Globus pallidus (tissue), 1 donor: ENCODE measurements at places on chromosomes 12 and 14.

- no peak for DNase-seq
Measured at GRCh38 chr12:98504368-98504617, 11.1 kb upstream of the TMPO start.

- no peak for DNase-seq
Measured at GRCh38 chr12:95328708-95329107, 111.1 kb downstream of the VEZT start.

GRCh38 chr14:29461506-29461905 is 466.1 kb downstream of the PRKD1 start:
- DNase-seq: no peak

- DNase-seq: no peak
Measured at GRCh38 chr12:93812626-93813025, 135.5 kb downstream of the CRADD start.

DNA sequence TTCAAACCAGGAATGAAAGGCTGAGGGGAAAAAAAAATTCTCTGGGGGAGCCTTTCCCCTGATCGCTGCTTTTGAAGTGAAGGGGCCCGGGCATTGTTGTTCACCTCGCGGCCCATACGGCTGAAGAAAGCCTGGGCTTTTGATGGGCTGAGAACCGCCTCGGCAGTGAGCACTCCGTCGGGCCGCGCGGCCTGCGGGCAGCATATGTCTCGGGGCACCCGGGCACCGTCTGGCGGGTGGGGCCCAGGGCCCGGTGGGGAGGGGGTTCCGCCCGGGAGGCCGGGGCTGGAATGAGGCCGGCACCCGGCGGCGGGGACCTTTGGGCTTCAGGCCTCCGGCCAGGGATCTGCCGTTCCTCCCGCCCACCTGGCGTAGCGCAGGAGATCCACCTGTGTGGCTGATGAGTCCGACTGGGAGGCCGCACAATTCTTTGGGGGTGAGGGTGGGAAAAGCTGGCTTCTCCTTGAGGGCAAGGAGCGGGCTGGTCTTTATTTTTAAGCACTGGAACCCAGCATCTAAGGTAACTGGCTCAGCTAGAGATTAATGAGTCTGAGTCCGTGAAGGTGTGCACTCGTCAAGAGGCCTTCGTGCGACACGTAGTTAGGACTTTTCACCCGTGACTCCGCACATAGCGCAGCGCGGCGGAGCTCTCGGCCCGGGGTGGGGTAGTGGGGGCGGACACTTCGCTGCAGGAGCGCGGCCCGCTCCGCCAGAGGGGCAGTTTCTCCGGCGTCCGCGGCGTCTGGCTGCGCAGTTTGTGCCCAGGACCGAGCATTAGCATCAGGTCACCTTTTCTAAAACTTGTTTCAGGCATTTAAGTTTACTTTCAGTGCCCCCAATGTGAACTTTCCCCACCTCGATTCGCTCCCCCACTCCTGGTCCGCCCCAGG is 10.6 kb downstream of the FOXA1 start:
- DNase-seq: no peak
